ENCODE measurements at places on chromosomes 4 and X.
A peak's percentile ranks its signal among the peaks of the same experiment; 100 is the strongest.

GRCh38 chr4:7649741-7650531 is 215.2 kb upstream of the PSAPL1 start:
- DNase-seq: peak; percentile 13

DNA sequence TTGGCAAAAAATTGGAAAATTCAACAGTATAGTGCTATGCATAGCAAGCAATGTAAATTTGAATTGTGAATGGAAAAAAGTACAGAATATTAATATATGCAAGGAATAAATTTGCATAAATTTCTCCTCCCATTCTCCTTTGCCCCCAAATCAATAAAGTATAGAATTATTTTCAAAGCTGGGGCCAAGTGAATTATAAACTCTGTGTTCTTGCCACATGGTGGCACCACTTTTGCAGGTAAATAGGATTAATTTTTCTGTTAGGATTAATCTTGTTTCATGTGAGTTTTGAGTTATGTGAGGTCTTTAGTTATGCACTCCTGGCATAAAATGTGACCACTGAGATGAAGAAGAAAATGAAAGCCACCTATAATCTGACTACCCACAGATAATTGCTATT is 19.9 kb downstream of the COPS4 start:
- DNase-seq: no peak

GRCh38 chr4:179569549-179569948 is 2127.3 kb upstream of the AGA start:
- DNase-seq: no peak

GRCh38 chrX:42459735-42460134 is 318.2 kb downstream of the PPP1R2C start:
- DNase-seq: no peak

DNA sequence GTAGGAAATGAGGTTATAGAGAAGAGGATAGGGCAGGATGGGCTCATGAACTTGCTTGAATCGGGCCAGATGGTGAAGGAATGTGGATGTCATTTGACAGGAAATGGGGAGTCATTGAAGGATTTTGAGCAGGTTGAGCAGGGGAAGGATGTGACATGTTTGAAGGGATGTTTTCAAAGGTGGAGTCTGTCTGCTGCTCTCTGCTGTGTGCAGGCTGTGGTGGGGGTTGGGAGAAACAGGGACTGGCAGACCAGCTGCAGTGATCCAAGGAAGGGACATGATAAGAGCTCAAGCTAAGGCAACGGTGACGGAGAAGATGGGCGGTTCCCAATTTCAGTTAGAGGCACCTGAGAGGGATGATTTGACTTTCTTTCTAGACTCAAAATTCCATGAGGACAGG is 14.0 kb upstream of the XPNPEP2 start:
- DNase-seq: no peak
